ENCODE measurements at places on chromosomes 12 and 14.

- DNase-seq = no peak
These were observed 481.4 kb downstream of the MDGA2 start for GRCh38 chr14:47194055-47194454.

DNA sequence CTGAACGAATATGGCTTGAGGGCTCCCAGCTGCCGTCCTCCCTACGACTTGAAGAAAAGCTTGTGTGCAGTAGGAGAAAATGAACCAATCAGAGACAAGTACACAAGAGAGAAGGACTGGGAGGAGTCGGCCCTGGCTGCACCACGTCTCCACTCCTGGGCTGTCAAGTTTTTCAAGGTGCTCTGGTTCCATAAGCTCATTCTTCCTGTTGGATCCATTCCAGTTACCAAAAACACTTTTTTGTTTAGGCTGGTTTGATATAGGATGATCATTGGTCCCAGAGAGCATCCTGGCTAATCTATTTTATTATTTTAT is 2.8 kb upstream of the A2ML1 start:
- no peak for DNase-seq

DNA sequence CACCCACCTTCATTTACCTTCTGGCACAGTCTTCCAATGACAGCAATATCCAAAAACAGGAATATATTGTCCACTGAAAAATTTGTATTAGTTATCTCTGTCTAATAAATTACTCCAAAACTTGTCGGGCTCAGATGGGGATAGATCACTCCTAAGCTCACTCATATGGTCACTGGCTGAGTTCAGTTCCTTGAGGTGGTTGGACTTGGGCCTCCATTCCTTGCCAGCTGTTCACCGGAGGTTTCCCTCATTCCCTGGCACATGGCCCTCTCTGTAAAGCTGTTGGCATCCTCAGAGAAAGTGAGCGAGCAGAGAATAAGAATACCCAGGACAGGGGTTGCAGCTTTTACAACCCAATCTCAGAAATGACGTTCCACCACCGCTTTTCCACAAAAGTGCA is 81.5 kb downstream of the TMTC1 start:
- DNase-seq = no peak

GRCh38 chr12:120684523-120684932 is 2.4 kb upstream of the MLEC start:
- no peak for DNase-seq

- DNase-seq = peak; percentile 85
These were observed 38.6 kb downstream of the MGST1 start for GRCh38 chr12:16385782-16386646.

GRCh38 chr14:44669496-44669895 is 162.4 kb upstream of the FSCB start:
- no peak for DNase-seq

GRCh38 chr14:101905614-101906013 is 58.8 kb upstream of the DYNC1H1 start:
- no peak for DNase-seq

All from fibroblast of the aortic adventitia (primary cell).